Cardiac muscle cell (in vitro differentiated cells and primary cell): ENCODE measurements at places on chromosomes 7 and 10.
A peak's percentile ranks its signal among the peaks of the same experiment; 100 is the strongest.

- DNase-seq: no peak
These were observed 89.4 kb downstream of the OAT start for GRCh38 chr10:124329362-124329761.

- no peak for DNase-seq
These were observed 141.9 kb downstream of the BMS1 start for GRCh38 chr10:42924484-42924883.

DNA sequence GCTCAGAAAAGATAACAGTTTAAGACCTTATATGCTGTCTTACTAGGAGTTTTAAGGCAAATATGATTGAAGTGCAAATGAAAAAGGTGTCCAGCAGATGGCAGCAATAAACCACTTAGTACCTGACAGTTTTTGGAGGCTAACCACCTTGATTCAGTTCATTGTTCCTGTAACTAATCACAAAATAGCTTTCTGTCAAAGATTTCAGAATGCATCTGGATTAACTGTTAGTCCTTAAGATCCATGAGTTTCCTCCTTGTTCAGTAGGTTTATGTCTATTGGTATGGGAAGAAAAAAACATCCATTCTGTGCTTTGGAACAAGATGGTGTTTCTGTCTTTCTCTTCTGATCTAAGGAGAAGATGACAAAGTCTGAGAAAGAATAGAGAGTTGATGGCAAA, 46.6 kb downstream of the CCSER2 start:
- peak; percentile 70 for DNase-seq

DNA sequence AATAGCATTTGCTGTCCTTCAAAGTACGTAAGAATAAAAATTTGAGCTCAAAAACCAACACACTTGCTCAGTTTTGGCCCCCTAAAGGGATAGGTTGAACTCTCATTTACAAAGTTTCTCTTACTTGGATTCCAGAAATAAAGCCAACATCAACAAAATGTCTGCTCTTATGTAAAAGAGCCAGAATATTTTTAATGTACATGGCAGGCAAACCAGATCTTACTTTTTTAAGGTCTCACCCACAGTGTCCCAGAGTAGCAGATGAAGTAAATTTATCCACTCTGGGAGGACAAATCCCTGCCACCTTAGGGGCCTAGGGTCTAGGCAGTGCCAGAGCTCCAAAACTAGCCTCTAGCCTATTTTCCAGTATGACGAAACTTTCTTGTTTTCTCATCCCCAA, 159.6 kb downstream of the SKAP2 start:
- DNase-seq: no peak

DNA sequence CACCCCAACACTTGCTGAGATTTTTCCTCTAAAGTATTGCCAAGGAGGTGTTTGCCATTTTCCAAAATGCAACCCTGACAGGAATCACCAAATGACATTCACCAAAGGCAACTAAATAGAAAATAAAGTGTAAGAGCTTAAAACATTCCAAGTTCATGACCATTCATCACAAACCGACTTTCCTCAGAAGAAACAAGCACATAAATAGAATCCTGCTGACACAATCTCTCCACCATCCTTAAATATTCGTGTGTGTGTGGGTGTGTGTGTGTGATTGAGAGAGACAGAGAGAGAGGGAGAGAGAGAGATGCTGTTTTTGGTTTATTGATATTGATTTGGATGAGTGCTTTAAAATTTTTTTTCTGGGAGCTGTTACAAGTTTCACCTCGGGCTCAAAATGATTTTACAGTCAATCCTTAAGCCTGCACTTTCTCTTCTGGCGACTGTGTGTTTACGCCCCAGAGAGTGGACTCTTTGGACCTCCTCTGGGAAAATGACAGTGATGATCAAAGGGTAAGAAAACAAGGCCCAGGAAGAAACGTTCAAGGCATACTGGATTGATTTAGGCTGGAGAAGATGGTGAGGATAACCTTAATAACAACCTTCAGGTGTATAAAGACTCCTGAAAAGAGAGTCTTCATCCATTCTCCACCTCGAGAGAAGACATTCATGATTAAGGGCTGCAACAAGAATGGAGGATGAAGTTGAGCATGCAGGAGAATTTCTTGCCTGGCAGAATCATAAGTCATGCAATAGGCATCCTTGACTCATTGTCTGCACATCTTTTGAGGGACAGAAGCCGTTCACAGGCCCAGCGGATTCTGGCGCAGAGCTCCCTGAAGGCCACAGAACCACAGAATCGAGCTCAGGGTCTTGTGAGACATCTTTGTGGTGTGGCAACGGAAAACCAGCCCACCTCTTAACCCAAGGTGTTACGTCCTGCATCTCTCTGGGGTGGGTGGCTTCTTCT, 104.4 kb upstream of the FGFR2 start:
- peak; percentile 33 for DNase-seq

DNA sequence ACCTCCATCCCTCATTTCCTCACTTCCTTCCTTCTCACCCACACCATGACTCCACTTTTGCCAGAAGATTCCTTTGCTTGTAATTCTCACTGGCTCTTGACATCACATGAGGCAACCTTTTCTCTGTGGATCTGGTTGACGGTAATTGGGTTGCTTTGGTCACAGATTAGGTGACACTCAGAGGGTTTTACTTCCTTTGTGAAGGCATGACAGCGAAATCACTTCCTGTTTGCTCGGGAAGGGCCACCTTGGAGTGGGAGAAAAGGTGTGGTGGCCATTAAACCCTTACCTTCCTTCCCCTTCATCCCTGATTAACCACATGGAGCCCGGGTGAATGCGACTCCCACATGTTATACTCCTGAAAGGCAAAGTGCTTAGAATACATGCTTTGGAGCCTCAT, 30.2 kb downstream of the CUZD1 start:
- no peak for DNase-seq

DNA sequence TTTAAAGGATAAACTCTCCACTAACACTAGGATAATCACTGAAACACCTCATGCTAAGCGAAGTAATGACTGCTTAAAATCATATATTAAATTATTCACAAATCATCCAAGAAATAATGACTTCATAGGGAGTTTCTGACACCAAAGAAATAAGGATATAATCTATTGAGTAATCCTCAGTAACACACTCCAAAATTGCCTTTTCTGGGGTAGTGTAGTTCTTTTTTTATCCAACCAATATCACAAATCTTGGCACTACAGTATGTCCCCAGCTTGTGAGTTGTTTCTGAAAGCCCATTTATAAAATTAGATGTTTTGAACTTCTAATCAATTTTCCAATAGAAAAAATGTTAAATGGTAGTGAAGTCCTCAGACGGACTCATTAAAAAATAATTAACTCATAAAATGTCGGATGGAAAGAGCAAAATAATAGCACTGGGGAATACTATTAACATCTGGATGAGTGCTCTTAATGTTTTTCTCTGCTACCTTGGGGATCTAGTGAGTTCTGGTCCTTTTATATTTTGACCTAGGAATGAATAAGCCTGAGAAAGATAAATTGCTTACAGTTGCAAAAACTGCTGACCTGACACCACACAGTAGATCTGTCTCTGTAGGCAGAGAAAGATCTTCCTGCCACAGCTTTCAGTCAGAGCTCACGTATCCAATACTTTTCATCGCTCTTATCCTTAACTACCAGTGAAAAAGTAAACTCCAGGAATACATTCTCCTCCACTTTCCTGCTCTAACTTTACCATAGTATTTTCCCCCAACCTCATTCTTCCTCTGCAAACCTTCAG, 618.5 kb upstream of the ANKRD30A start:
- no peak for DNase-seq

DNA sequence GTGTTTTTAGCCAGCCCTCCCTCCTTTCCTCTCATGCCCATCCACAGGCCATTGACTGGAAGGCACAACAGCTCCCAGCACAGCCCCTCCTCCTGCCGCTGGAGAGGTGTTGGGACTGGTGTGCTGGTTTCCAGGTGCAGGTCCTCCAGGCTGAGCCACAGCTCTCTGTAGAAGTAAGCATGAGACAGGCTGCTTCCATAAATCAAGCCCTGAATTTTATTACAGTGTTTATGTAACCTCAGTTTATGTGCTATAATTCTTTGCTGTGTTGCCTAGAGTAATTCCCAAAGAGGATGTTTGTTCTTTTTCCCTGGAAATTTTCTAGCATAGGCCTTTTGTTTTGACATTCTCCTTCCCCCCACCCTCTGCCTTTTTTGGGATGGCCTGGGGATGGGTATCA, 445.8 kb downstream of the AUTS2 start:
- DNase-seq: no peak

DNA sequence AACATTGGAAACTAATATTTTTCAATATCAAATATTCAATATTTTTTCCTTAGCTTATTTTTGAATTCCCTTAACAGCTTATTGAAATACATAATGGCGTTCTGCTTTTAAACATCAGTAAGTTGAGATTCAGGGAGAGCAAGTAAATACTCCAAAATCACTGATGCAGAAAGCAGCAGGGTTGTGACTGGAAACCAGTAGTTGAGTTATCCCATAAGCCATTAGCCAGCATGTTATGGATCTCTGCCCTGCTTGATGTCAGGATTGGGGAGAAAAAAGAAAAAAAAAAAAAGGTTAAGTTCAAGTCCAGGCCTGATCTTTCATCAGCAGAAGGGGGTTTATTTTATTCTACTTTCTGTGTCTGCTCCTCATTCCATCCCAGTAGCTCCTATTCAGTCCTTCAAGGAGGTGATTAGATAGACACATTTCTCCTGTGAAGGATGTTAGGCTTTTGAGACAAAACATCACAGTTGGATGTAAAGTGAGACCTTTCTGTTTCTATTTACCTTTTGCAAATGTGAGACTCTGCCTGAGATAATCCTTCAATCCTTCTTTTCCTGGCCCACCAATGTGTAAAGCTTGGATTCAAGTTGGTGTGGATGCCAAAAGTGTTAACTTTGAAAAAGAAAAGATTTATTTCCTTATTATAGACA, 110.9 kb upstream of the HDAC9 start:
- no peak for DNase-seq

GRCh38 chr7:47580811-47581331, 1.0 kb downstream of the TNS3 start:
- no peak for DNase-seq

DNA sequence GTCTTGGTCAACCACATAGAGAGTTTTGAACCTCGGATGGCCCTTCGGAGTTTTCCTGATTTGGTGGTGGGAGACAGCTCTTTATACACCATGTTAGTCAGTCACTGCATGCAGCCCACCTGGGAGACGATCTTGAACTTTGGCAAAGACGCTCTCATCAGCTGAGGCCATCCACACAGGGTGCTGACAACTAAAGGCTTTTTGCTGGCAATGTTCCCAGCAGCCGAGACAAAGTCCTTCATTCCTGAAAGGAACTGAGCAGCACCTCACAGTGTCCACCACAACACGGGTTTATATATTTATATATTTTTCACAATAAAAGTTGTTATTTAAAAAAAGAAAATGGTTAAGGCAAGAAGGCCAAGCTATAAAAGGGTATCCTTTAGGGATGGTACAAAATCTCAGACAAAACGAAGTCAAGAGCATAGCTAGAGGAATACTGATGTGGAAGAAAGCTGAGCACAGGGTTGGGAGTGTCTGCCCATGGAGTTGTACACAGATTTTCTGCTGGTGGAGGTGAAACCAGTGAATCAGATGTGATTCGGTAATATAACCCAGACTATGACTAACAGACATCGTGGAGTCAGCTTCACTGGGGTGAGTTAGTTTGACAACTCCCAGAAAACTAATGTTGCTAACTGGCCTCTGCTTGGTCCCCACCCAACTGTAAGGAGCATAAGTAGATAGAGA, 27.4 kb upstream of the CAPZA2 start:
- DNase-seq: peak; percentile 60

DNA sequence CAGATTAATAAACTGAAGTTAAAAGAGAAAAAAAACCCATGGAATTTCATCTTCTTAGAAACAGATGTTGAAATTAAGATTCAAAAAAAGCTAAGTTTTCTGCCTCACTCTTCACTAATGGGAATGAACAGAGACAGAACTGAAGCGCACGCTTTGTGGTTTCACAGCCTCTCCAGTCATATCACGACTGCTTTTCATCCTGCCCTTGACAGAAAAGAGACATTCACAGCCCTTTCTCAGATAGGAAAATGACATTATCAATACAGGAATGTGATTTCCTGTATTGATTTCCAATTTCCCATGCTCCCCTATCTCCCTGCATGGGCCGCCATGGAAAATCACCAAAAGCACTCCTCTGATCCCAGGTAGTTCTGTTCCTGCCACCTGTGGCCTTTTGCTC, 108.2 kb downstream of the PFKFB3 start:
- DNase-seq: no peak

DNA sequence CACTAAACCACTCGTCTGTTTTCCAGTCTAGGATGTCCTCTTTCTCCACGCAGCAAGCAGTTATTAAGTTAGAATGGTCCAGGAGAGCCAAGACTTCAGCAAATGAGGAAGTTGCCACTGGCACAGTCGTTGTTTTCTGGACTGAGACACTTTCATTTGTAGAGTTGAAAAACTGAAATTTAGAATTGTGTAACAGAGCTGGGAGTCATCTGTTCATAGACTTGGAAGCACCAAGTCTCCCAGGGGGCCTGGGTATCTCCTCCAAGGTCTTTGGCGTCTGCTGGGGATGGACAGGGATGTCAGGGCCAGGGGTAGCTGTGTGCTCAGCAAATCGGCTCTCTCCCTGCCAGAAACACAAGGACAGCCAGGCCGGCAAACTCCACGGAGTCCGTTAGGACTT, 208.4 kb downstream of the FANK1 start:
- no peak for DNase-seq

GRCh38 chr10:97861097-97861750, 11.6 kb downstream of the GOLGA7B start:
- no peak for DNase-seq

DNA sequence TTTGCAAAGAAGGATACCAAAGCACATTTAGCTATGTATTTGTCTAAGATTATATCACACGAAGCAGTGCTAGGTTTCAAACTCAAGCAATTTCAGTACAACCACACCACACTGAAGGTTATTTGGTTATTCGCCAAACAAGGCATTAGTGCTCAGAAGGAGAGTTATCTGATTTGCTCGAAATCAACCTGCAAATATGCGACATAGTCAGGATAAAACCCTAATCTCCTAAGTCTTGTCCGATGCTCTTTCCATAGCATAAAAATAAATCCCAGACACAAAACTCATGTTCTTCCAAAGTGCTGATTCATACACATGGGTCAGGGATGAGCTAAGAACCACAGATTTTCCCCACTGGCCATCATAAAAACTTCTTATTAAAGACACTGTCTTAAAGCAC, 1288.0 kb upstream of the SORCS1 start:
- no peak for DNase-seq

- DNase-seq: no peak
These were observed 24.6 kb downstream of the DLD start for GRCh38 chr7:107915541-107915940.

DNA sequence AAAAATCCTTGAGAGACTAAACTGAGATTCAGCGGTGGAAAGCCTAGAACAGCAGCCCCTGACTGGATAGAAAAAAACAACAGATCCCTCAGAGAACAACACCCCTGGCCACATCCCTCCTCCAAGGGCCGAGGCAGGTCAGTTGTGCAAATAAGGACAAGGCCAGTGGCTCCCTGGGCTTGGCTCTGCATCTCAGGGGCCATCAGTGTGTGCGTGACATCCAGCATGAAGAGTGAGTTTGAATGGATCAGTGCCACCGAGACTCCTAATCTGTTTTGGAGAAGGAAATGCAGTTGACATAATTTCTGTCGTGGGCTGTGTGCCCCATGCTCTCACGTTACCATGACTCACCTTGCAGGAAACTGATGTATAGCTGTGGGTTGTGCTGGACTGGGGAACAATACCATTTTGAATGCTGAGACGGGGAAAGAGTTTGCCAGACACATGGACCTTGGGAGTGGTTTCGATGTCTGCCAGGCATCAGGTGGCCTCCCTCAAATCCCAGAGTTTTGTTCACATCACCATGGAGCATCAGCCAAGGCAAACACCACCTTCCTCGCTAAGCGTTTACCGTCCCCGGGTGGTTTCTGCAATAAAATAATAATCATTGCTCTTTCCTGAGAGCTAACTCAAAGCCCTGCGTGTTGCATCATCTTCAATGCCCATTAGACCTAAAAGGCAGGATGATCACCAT, 153.2 kb upstream of the FZD8 start:
- peak; percentile 19 for DNase-seq
